ENCODE measurements at places on chromosomes 2 and 18.

GRCh38 chr2:159753797-159754196 lies 41.5 kb downstream of the MARCHF7 start:
- DNase-seq, result no peak

DNA sequence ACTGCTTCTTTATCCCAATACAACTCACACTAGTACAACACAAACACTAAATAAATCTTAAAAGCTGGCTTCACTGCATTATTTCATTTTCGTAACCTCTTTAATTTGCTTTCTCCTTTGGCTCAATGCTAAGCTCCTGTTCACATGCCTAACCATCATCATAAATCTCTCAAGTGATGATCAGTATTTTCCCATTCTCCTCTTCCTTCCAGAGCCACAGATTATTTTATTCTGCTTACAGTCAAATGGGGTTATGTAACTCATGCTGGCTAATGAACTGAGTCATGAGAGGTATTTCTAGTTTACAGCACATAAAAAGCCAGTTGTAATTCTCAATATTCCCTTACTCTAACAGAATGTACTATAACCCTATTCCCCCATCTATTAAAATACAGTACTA lies 350.4 kb upstream of the ZC3H15 start:
- DNase-seq, result no peak

DNA sequence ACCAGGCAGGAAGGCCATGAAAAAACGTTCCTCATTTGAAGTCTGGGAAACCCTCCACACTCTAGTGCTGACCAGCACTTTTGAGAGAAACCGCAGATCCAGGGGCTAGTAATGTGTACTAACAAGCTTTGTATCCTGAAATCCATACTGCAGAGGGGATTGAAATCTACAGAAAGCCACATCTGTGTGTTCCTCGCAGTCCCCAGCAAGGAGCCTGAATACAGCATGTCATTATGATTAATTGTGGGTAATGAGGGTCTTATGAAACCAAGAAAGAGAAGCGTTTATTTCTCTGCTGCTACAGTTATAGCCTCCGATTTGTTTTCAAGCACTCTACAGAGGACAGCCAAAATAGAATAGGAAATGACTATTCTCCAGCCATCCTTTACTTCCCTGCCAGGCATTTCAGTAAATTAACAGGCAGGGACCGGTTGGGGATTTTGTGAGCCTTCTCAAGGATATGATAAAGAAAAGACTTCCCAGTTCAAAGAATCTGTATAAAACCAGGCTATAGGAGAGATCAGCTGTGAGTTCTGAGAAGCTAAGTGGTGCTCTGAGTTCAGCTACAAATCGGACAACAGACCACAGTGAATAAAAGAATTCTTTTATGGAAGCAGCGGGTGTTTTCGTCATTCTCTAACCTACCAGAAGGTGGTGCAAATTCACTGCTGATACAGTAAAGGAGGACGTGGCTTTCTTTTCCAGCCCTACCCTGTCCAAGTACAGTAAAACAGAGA lies 133.4 kb downstream of the INSIG2 start:
- peak; percentile 56 for DNase-seq

- DNase-seq, result no peak
These were observed 167.1 kb upstream of the TRIB2 start for GRCh38 chr2:12549641-12550040.

DNA sequence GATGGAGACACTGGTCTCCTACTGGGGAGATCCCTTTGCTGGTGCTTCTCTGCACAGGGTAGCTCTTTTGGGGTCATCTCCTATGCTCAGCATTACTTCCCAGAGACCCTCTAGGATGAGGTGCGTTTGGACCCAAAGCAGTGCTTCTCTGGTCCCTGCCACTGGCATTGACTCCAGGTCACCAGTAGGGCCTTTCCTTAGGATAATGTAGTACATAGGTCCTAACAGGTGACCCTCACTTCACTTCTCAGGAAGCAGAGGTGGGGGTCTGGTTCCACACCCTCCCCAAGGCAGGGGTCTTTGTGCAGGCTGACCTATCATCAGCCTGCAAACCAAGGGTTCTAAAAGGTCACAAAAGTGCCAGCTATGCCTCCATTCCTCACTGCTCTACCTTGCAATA lies 145.8 kb upstream of the HS6ST1 start:
- DNase-seq, result no peak

DNA sequence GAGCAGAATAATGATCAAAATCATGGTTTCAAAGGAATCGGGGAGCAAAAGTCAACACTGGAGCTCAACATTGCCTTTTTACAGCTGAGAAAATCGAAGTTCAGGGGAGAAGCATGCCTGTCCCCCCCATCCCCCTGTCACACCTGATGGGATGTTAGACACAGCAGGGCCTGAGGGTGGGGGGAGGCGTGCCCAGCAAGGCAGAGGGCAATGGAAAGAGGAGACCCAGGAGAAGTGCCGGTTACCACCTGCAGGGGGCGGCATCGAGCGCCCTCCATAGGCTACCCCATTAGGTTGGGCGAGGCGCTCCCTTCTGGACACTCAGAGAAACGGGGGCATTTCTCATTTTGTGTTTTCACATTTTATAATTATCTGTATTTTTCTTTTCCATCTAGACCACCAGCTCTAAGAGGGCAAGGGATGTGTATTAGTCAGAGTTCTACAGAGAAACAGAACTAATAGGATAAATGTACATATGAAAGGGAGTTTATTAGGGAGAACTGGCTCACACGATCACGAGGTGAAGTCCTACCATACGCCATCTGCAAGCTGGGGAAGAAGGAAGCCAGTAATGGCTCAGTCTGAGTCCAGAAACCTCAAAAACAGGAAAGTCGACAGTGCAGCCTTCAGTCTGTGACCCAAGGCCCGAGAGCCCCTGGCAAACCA lies 271.3 kb downstream of the LRATD1 start:
- DNase-seq, result peak; percentile 72

GRCh38 chr2:201203916-201204654 lies 21.1 kb downstream of the CASP10 start:
- DNase-seq, result no peak

DNA sequence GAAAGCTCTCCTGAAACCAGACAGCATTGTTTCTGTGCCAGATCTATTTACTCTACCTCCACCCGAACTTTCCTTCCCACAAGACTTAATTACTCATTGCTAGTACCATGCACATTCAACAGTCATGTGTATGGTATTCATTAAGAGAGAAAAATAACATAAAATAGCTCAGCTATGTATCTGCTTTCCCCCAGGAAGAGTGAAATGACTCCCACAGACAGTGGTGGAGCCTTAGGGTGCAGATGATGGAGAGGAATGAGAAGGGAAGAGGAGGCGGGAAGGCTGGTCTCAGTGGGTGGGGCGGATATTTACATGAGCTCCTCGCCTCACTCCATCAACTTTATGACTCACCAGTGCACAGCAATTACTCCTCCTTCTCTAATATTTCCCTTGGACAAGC lies 724.5 kb downstream of the EPHA4 start:
- DNase-seq, result no peak

- DNase-seq, result no peak
These were observed 137.7 kb downstream of the IRS1 start for GRCh38 chr2:226661789-226662545.

- no peak for DNase-seq
These were observed 47.3 kb upstream of the TACR1 start for GRCh38 chr2:75246441-75247167.

DNA sequence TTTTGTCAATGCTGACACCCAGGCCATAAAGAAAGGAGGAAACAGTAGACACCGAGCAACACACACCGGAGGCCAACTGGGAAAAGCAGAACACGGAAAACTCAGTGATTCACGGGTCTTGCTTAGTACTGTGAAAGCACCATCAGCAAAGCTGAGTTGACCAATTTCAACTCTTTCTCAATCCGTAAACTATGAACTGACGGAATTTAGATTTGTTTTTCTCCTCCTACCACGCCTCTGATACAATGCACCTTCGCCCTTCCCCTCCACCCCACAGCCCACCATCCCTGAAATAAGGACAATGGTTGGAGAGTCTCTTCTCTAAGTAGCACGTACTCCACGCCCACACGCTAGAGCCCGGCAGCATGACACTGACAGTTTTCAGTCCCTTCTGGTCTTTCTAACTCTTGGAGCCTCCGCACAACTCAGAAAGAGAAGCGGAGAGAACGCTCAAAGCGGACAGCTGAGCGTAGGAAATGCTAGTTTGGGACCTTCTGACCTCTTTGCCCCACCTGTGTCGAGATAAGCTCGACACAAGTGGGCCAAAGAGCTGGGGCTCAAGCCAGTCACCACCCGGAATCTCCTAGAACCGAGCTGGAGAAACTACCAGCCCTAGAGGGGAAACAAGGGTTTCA lies 669 bp downstream of the LNPK start:
- peak; percentile 57 for DNase-seq

DNA sequence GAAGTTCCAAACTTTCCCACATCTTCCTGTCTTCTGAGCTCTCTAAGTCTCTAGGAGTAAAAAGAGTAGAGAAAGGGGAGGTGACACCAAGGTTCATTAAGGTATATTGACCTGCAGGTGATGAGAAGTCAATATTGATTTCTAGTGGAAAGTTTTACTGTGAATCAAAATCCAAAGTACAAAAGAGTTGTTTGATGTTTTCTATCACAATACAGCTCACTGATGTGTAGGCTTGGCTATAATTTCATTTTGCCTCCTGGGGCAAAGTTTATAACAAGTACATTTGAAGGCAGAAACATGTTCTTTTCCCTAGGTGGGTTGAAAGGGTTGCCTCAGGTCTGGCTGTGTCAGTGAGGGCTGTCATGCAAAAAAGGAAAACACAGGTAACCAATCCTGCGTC lies 65.2 kb upstream of the LRPPRC start:
- DNase-seq, result no peak

DNA sequence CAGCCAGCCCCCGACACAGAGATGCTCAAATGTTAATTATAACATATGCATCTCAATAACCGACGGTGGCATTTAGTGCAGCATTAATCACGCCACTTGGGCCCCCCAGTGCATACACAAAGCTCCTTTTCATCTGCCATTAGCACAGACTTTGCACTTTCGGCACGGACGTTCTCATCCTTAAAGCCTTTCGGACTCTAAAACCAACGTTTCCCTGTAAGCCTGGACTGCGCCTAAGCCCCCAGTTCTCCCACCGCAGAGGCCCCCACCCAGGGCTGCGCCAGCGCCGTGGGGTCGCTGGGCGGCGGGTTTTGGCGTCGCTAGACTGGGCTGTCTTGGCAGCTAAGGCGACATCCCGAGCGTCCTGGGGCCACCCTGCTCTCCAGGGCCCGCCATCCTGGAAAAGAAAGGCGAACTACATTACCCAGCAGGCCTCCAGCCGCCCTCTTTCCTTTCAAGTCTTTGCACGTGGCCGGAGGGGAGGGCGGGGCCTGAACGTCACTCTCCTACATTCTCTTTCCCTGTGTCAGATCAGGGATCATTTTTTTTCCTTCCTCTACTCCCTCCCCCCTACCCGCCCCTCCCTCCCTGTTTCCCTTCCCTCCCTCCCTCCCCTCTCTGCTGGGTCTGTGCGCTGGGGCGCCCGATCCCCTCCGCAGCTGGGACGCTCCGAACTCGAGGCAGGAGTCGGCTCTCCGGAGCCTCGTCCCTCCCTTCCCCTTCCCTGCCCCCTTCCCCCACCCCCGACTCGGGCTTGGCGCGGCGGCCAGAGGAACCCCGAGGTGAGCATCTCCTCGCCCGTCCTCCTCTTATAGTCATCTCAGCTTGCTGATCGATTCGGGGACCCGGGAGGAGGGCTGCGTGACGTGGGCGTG lies at the start of gene CTIF:
TSS of gene CTIF (plus strand) at position 501 of the 875 bp plus-strand sequence. CDS start 80,535 bp downstream, outside the sequence.
- DNase-seq, result peak; percentile 86

DNA sequence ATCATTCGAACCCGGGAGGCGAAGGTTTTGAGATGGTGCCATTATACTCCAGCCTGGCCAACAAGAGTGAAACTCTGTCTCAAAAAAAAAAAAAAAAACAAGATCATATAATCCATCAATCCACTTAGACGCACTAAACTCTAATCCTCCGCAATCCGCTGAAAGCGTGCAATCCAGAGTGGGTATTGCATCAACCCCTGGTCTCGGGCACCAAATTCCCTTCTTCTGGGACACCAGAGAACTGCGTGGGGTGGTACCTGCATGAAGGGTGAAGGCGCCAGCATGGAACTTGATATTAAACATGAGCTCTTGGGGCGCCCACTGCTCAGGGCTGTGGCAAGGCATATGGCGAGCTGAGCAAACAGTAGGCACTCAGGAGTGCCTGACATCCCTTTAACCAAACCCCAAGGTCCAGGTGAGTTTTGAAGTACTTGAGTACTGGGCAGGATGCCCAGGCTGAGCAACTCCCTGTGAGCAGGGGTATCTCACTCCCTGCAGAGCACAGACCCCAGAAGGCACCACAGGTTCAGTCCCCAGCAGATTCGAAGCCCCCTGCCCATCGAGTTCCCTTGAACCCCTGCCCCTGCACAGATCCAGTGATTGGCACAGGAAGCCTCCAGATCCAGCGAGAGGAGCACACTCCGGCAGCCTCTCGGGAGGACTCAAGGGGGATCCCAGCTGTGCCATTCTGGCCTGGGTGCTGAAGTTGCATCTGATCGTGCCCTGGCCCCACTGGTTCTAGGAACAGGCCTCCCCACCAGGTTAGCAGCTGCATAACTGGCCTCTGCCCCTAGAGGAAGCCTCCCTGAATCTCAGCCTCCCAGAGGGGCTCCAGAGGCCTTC lies 8.0 kb downstream of the ALPI start:
- DNase-seq, result no peak

DNA sequence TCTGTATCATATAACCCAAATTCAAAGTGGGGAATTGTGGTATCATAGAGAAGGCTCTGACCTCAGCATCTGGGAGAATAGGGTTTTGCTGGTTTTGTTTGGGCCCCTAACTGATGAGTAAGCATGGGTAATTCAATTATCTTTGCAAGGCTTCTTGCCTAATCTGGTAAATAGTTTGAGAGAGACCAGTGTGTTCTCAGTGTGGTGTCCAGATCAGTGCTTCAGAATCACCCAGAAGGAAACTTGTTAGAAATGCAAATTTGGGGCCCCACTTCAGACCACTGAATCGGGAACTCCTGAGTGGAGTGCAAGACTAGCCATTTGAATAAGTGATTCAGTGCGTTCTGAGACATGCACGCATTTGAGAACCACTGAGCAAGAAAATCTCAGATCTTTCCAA lies 282.7 kb downstream of the EPHA4 start:
- no peak for DNase-seq

- no peak for DNase-seq
These were observed 34.6 kb downstream of the HS6ST1 start for GRCh38 chr2:128284037-128284441.

GRCh38 chr18:22378672-22379282 lies 38.9 kb downstream of the CTAGE1 start:
- no peak for DNase-seq

GRCh38 chr2:133414486-133415209 lies 153.6 kb downstream of the NCKAP5 start:
- DNase-seq, result no peak

DNA sequence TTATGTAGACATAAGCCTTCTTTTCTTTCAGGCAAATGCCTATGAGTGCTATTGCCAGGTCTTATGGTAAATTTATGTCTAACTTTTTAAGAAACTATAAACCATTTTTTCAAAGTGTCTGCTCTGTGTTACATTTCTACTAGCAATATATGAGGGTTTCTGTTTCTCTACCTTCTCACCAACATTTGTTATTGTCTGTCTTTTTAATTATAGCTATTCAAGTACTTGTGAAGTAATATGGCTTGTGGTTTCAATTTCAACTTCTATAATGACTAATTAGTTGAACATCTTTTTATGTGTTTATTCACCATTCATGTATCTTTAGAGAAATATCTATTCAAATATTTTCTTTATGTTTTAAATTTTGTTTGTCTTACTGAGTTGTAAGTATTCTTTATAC lies 213.1 kb upstream of the MC4R start:
- DNase-seq, result no peak

Measured in activated naive CD4-positive, alpha-beta T cell treated with anti-CD3 and anti-CD28 coated beads for 36 hours (primary cell).